ENCODE measurements at places on chromosomes 12 and 14.

GRCh38 chr12:21372602-21373001 is at the start of gene IAPP:
IAPP (plus strand) TSS chr12:21372902; CDS start chr12:21373352, 450 bp downstream.
- DNase-seq: no peak

- DNase-seq: no peak
Observed at GRCh38 chr14:65297744-65298143, 114.8 kb upstream of the FUT8 start.

DNA sequence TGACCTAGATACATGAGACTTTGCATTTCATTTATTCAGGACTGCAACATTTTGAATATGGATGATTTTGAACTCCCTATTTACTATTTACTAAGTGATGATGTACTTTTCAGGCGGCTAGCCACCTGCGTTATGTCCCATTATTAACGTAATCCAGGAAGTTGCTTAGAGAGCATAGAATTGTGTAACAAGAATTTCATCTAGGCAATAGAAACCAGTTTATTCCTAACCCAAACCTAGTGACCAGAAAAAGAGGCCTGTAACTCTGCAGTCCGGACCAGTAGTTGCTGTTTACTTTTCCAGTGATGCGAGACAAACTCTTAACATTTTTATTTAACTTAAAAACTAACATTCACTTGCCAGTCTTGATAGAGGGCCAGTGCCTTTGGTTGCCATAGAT is 12.3 kb downstream of the NUDT4 start:
- no peak for DNase-seq

DNA sequence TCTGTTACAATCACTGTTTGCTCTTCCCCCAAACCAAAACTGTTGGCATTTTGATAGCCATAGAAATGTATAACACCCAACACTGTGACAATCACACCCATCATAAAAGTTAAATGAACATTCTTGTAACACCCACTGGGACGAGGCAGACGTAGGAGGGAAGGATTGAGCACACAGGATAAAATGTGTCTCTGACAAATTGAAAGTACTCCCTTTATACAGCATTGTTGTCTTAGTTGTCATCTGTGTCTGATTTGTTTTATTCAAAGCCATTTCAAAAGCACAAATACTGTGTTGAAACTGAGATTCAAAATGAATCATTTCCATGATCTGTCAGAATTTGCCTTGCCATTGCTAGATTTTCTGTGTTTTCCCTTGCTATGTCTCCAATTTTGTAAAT is 436.3 kb downstream of the TMTC2 start:
- no peak for DNase-seq

GRCh38 chr12:50069539-50069938 is 12.1 kb downstream of the ASIC1 start:
- no peak for DNase-seq

GRCh38 chr14:64844969-64845536 is 34.7 kb downstream of the SPTB start:
- no peak for DNase-seq

GRCh38 chr12:91562476-91562875 is 379.9 kb upstream of the DCN start:
- DNase-seq: no peak

DNA sequence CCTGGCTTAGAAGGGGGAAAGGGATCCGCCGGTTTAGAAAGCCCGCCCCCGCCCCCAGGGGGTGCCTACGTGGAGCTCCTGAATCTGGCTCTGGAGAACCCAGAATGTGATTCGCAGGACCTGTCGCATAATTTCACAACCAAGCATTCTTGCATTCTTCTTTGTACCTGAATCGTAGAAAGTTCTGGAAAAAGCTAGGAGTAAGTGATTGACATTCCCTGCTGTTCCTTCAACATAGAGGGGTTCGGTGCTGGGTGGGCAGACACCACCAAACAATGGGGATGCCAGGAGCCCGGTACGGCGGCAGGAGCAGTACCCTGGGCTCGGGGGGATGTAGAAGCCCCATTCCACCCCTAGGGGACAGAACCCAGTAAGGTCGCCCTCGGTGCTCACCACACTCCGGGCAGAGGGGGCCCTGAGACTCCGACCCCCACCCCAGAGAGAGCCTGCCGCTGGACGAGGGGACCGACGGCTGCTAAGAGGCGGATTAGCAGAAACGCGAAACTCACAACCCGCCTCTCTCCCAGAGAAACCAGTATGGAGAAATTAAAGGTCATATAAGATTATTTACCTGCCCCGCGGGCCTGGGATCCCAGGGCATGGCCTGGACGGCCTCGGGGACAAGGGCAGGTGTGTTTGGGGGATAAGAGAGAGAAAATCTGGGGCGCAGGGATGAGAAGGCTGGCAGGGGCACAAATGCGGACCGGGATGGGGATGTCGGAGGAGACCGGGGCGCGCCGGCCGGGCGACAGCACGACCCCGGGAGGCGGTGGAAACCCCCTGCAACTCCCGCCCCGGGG is 520 bp downstream of the CSRP2 start:
- no peak for DNase-seq

GRCh38 chr12:2354151-2354991 is 301.6 kb downstream of the CACNA1C start:
- DNase-seq: peak; percentile 33

- DNase-seq: no peak
Observed at GRCh38 chr14:77260631-77261030, 10.4 kb downstream of the NGB start.

- no peak for DNase-seq
Observed at GRCh38 chr12:12721176-12721751, 4.1 kb downstream of the CDKN1B start.

DNA sequence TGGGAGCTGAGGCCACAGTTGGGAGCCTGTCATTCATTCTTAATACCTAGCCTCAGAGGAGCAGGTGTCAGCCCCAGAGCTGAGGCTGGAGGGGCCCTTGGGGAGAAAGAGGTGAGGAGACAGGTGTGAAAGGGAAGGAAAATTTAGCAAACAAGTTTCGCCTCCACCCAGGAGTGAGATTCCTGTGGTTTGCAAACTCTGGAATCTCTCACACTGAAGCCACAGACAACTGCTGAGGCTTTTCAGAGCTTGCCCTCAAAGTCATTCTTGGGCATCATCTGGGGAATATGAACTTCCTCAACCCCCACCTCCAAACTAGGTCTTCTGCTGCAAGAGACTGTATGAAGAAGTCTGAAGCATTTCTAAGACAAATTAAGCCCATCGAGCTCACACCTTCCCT is 589.5 kb upstream of the TBX3 start:
- DNase-seq: no peak

DNA sequence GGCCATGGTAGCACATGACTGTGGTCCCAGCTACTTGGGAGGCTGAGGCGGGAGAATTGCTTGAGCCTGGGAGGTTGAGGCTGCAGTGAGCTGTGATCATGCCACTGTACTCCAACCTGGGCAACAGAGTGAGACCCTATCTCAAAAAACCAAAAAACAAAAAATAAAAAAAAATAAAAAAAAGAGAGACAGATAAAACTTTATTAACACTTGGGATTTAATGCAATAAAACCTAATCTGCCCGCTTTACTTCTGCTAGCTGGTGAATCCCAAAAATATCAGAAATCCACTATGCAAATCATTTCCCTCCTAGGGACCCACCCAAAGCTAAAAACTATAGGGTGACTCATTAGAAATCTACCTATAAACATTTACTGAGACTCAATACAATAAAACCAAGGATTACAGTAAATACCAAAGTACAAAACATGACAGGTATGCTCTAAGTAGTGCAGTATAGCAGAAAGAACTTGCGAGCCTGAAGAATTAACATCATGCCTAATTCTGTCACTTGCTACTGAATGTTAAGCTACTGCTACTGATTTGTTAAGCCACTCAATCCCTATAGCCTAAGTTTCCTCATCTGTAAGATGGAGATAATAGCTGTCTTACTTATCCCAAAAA is 50.1 kb upstream of the STAC3 start:
- no peak for DNase-seq

- DNase-seq: no peak
Observed at GRCh38 chr14:77618381-77618970, 2.0 kb upstream of the SPTLC2 start.

DNA sequence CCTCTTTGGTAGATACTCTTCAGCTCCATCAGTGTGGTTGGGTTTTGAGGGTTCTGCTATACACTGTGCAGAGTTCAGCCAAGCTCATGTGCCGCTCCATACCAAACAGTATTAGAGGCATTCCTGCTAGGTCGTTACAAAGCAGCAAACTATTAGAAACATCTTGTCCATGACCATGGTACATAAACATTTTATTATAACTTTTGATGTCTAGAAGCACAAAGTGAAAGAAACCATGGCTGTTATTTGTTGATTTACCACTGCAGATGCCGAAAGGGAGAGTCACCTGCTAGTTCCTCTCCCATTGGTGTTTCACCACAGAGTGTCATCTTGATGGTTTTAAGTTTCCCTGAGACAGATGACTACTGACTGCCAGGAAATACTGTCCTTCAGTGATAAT is 242.0 kb downstream of the ADAMTS20 start:
- DNase-seq: no peak

GRCh38 chr12:16074894-16075293 is 163.8 kb downstream of the DERA start:
- no peak for DNase-seq

- DNase-seq: no peak
Observed at GRCh38 chr12:5451251-5451650, 19.3 kb downstream of the NTF3 start.

DNA sequence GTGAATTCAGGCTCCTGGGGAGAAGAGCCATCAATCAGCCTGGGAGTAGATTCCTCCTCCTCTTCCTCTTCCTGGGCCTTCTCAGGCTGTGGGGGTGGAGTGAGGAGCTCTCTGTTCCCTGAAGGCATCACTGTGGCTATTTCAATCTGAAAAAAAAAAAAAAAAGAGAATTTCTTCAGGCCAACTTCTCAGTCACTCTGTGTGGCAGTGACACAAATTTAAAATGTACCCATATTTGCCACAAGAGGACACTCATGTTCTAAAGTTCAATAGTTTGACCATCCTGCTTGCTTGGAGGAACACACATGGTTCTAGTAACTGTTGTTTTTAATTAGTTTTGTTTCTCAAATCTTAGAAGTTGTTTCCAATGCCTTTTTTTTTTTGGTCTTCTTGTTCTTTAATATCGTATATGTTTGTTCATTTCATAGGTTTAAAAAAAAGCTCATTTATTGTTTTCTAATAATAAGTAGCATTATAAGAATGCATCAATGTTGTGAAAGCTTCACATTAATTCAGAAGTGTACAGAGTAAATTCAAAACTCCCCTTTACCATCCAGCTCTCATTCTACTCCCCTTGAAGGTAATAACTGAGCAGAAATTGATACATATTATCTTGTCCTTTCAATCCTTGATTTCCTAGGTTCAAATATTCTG is 23.3 kb upstream of the CCER1 start:
- peak; percentile 32 for DNase-seq

All from NCI-H1694 (cell line).